Activated CD4-positive, alpha-beta T cell treated with anti-CD3 and anti-CD28 coated beads, Interleukin-2, amount 10 ng/mL, durations not matched to agents 7 days and 5 days (primary cell): ENCODE measurements at places on chromosomes 4 and X. TPM values are rescaled to one million over a fixed set of nuclear protein-coding genes. Genes with fewer than 3 reads are reported as not detected.

DNA sequence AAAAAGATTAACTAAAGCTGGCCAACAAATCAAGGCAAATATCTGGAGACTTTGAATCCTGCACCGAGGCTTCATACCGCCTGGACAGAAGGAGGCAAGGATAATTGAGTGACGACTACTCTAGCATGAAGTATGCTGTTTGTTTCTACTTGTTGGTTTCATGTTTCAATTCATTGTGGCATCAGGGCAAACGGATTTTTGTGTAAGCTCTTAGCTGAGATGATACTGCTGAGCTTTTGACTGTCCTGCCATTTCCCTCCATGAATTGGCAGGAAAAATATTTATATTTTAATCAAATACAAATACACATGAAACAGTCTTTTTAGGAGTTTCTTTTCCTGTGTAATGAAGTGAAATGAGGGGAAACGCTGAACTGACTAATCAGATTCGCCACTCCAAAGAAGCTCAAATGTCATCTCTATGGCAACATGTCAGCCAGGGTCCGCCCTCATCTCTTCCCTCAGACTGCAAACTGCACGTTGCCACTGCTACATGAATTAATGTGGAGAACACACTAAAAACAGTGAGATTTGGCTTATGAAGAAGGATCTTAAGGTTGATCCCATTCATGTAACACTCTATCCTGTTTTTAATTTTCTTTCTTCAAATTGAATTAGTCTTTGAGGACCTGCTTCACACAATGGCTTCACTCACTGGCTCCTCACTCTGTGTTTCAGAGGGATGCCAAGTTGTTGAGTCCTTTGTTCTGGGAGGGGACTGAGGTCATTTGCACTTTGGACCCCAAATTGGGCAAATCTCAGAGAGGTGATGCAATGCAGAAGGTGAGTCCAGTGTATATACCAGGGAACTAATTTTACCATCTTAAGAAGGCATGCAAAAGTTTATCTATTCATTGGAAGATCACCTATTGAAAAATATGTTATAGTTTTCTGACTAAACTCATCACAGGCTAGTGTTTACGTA, 149.6 kb upstream of the MID1 start:
- H3K27ac ChIP-seq, result no peak overlapping the region
- H3K4me3 ChIP-seq, result no peak overlapping the region
- no peaks in the 10 kb centered on the region for H3K27me3 ChIP-seq
- no peaks in the 10 kb centered on the region for H3K36me3 ChIP-seq
- DNase-seq, result no peak
- no peaks in the 10 kb centered on the region for H3K4me1 ChIP-seq

DNA sequence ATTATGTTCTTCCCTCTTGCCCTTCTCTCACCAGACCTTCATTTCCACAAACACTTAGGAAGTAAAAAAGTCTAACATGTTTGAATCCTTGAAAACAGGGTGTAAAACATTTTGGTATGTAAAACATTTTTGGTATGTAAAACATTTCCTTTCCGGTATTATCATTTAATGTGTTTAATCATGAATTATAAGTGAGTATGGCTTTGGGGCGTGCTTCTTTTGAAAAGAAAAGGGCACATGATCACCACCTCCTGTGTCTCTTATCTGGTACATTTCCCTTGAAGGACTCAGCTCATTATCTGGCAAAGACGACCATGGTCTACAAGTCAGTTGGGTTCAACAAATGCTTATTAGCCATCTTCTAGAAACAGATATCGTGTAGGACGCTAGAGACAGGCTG, 283.6 kb downstream of the FRMPD4 start:
- no peaks in the 10 kb centered on the region for H3K36me3 ChIP-seq
- H3K27ac ChIP-seq, result no peak overlapping the region
- H3K4me3 ChIP-seq, result no peak overlapping the region
- no peaks in the 10 kb centered on the region for H3K27me3 ChIP-seq
- no peaks in the 10 kb centered on the region for H3K4me1 ChIP-seq

DNA sequence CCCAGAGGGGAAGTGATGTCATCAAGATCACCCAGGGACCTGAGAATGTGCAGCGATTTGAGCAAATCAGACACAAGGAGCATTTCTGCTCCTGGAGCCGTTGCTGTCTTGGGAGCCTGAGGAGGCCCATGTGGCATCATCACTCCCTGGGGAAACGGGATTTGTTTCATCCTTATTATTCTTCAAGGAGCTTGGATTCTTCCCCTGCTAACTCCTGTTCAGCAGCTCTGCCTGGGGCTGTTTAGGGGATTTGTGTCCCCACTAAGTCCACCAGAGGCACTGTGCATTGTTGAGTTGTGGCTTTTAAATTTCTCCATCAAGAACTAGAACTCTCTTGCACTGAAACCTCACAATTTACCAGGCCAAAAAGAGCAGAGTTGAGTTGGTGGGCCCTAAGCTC, 104.2 kb upstream of the MSX1 start:
- no peak overlapping the region for H3K27ac ChIP-seq
- H3K4me1 ChIP-seq, result no peaks in the 10 kb centered on the region
- no peaks in the 10 kb centered on the region for H3K36me3 ChIP-seq
- no peak overlapping the region for H3K4me3 ChIP-seq

Gene MAGEA6
- not detected for total RNA-seq

DNA sequence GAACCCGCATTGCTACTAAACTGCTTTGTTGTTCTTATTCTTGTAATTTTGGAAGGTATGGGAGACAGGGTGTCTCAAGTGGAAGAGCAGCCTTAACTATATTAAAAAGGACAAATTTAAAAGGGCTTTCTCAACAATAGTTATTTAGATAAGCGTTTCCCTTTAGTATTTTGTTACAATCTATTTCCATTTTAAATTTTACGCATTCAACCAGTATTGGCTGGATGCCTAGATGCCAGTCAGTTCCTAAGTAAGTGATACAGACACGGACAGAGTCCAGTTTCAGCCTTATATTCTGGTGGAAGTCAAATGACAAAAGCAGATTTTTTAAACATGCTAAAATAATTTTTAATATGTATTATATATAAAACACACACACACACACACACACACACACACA, 28.3 kb downstream of the FAT1 start:
- H3K27me3 ChIP-seq, result no peaks in the 10 kb centered on the region
- no peak overlapping the region for H3K4me3 ChIP-seq
- no peak for DNase-seq
- no peaks in the 10 kb centered on the region for H3K36me3 ChIP-seq
- H3K4me1 ChIP-seq, result no peaks in the 10 kb centered on the region

GRCh38 chr4:126572264-126572663, 1060.5 kb upstream of the INTU start:
- H3K27me3 ChIP-seq, result no peaks in the 10 kb centered on the region
- no peak overlapping the region for H3K27ac ChIP-seq
- no peak overlapping the region for H3K4me3 ChIP-seq
- H3K36me3 ChIP-seq, result no peaks in the 10 kb centered on the region
- DNase-seq, result no peak

- peak within 1 kb of the TSS; percentile 92 for H3K27ac ChIP-seq
- H3K27me3 ChIP-seq, result peaks cover 20% of the 10 kb centered on the region
- peak within 1 kb of the TSS; percentile 83 for H3K4me3 ChIP-seq
- peak; percentile 24 for DNase-seq
Measured at GRCh38 chrX:74925225-74926088, at the start of gene NEXMIF. TSS of gene NEXMIF (minus strand) at chrX:74925452.

Gene CRMP1
- total RNA-seq, result 0.12 TPM

GRCh38 chr4:8316911-8317351, 47.4 kb downstream of the HTRA3 start:
- DNase-seq, result no peak
- peaks cover 5% of the 10 kb centered on the region for H3K27me3 ChIP-seq

DNA sequence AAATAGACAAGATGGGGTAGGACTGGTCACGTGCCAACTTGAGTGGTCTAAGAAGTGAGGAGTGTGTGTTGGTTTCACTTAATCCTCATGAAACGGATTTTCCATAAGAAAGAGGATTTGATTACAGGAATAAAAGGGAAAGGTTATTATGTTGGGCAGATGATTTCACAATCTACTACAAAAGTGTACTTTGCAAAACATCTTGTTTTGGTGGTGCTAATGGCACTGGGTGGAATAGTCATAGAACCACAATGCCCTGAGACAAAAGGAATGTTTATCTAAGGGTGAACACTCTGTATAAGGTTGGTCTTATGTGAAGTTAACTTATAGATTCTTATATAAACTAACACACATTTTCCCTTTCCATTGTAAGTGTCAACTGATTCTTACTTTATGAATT, 45.6 kb downstream of the GLUD2 start:
- H3K4me1 ChIP-seq, result no peaks in the 10 kb centered on the region
- no peak for DNase-seq
- H3K4me3 ChIP-seq, result no peak overlapping the region

GRCh38 chr4:66219401-66219800, 549.1 kb upstream of the EPHA5 start:
- H3K4me3 ChIP-seq, result no peak overlapping the region
- H3K4me1 ChIP-seq, result no peaks in the 10 kb centered on the region
- DNase-seq, result no peak
- no peaks in the 10 kb centered on the region for H3K36me3 ChIP-seq
- H3K27ac ChIP-seq, result no peak overlapping the region
- no peaks in the 10 kb centered on the region for H3K27me3 ChIP-seq

GRCh38 chr4:40890764-40891163, 141.0 kb downstream of the NSUN7 start:
- H3K36me3 ChIP-seq, result no peaks in the 10 kb centered on the region
- peaks cover 9% of the 10 kb centered on the region for H3K4me1 ChIP-seq
- no peak overlapping the region for H3K27ac ChIP-seq
- peaks cover 7% of the 10 kb centered on the region for H3K27me3 ChIP-seq

DNA sequence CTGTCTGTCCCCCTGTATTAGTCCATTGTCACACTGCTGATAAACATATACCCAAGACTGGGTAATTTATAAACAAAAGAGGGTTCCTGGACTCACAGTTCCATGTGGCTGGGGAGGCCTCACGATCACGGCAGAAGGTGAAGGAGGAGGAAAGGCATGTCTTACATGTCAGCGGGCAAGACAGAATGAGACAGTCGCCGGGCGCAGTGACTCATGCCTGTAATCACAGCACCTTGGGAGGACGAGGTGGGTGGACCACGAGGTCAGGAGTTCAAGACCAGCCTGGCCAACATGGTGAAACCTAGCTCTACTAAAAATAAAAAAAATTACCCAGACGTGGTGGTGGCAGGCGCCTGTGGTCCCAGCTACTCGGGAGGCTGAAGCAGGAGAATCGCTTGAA, 24.7 kb downstream of the IL3RA start:
- no peak overlapping the region for H3K27ac ChIP-seq
- H3K36me3 ChIP-seq, result peaks cover 44% of the 10 kb centered on the region
- no peak overlapping the region for H3K4me3 ChIP-seq
- H3K4me1 ChIP-seq, result no peaks in the 10 kb centered on the region
- no peak for DNase-seq
- no peaks in the 10 kb centered on the region for H3K27me3 ChIP-seq

DNA sequence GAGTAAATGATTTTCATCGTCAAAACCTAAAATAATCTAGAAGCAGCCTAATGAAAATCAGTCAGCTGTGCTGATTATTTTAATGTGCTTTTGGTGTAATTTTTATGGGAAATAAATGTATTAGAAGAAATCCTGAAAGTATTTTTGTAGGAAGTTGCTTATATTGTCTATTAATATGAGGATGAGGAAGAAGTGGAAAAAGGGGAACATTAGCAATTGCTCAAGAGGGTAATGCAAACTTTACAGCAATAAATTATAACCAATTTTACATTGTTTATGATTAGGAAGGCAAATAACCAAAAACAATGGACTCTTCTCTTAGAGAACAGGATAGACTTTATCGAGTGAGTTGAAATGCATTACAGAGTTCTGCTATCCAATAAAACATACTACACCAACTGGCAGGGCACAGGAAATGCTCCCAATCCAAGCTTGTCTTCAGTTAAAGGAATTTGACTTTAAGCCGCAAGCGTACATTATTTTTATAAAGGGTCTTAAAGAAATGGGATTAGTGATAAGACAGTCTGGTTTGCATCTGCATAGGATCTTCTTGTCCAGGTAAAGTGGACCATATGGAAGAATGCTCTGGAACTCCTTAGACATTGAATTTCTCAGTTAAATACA, 374.8 kb downstream of the PDGFC start:
- H3K36me3 ChIP-seq, result no peaks in the 10 kb centered on the region
- H3K4me1 ChIP-seq, result no peaks in the 10 kb centered on the region
- no peaks in the 10 kb centered on the region for H3K27me3 ChIP-seq
- H3K27ac ChIP-seq, result no peak overlapping the region
- DNase-seq, result no peak
